Sigmoid colon (tissue), 7 donors: ENCODE measurements at places on chromosomes 5 and 9. TPM values are rescaled to one million over a fixed set of nuclear protein-coding genes. Genes with fewer than 3 reads are reported as not detected.
A peak's percentile ranks its signal among the peaks of the same experiment; 100 is the strongest.

- no peaks in the 10 kb centered on the region for H3K4me1 ChIP-seq
- H3K27me3 ChIP-seq, result no peaks in the 10 kb centered on the region
- no peak overlapping the region for H3K4me3 ChIP-seq
- DNase-seq, result no peak
- H3K36me3 ChIP-seq, result no peaks in the 10 kb centered on the region
- H3K27ac ChIP-seq, result no peak overlapping the region
Observed at GRCh38 chr9:69519470-69520240, 152.5 kb downstream of the APBA1 start.

- no peaks in the 10 kb centered on the region for H3K36me3 ChIP-seq
- no peak overlapping the region for H3K4me3 ChIP-seq
- no peaks in the 10 kb centered on the region for H3K4me1 ChIP-seq
- H3K27ac ChIP-seq, result no peak overlapping the region
- DNase-seq, result no peak
Observed at GRCh38 chr5:137156180-137156579, 342.9 kb downstream of the SPOCK1 start.

SMIM3 gene
- 40.7 TPM for total RNA-seq

AJM1 gene
- total RNA-seq, result 4.3 TPM

TERT gene
- total RNA-seq, result not detected

- no peak for DNase-seq
- peak overlapping the region; percentile 91 for H3K4me3 ChIP-seq
- peak overlapping the region; percentile 94 for H3K27ac ChIP-seq
- H3K36me3 ChIP-seq, result no peaks in the 10 kb centered on the region
Observed at GRCh38 chr9:20619487-20620200, 2.7 kb downstream of the MLLT3 start.

- H3K4me3 ChIP-seq, result no peak overlapping the region
- DNase-seq, result no peak
- H3K4me1 ChIP-seq, result no peaks in the 10 kb centered on the region
- H3K27me3 ChIP-seq, result no peaks in the 10 kb centered on the region
Observed at GRCh38 chr9:93043122-93043521, 15.4 kb upstream of the SUSD3 start.

GRCh38 chr5:10479154-10479721 lies 37.6 kb downstream of the ROPN1L start:
- DNase-seq, result no peak
- H3K27me3 ChIP-seq, result no peaks in the 10 kb centered on the region
- H3K27ac ChIP-seq, result no peak overlapping the region
- no peaks in the 10 kb centered on the region for H3K36me3 ChIP-seq

- H3K27me3 ChIP-seq, result no peaks in the 10 kb centered on the region
- H3K4me1 ChIP-seq, result no peaks in the 10 kb centered on the region
- no peaks in the 10 kb centered on the region for H3K36me3 ChIP-seq
Observed at GRCh38 chr5:147805030-147805454, 22.5 kb upstream of the JAKMIP2 start.

DNA sequence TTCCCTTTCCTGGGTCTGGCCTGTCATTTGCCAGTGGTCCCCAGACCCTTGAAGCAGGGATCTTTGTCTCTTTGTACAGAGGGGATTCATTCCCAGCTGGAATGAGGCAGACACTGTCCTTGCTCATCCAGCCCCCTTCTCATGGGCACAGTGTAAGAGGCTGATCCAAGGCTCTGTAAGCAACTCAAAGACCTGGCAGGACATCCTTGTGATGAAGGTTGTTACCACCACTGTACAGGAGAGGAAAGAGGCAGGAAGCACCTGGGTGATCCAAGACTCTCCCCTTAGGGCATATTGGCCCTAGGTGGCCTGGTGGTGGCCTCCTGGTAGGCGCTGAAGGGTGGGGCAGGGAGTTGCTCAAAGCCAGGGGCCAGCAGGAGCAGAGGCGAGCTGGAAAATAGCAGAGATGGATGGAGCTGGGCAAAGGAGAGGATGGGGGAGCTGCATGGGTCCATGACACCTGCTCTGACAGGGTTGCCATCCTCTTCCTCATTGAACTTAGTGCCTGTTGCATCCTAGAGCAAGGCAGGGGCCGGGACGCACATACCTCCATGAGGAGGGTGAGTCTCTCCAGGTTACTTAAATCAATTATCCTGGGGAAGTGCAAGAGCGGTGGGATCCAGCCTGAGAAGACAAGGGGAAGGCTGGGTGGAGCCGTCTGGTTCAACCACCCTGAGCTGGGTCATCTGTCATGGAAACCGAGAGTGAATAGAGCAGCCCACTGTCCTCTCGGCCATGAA lies 9.8 kb upstream of the GADD45G start:
- no peak overlapping the region for H3K27ac ChIP-seq
- no peak for DNase-seq
- H3K4me3 ChIP-seq, result no peak overlapping the region

GRCh38 chr9:133845440-133845839 lies 107.3 kb upstream of the SARDH start:
- H3K27me3 ChIP-seq, result no peaks in the 10 kb centered on the region
- no peak overlapping the region for H3K27ac ChIP-seq
- H3K36me3 ChIP-seq, result no peaks in the 10 kb centered on the region
- peak; percentile 87 for DNase-seq
- no peaks in the 10 kb centered on the region for H3K4me1 ChIP-seq

GPR150 gene
- not detected for total RNA-seq

- peak overlapping the region; percentile 59 for H3K4me3 ChIP-seq
- DNase-seq, result no peak
- no peaks in the 10 kb centered on the region for H3K4me1 ChIP-seq
- peak overlapping the region; percentile 88 for H3K27ac ChIP-seq
- H3K36me3 ChIP-seq, result no peaks in the 10 kb centered on the region
- H3K27me3 ChIP-seq, result no peaks in the 10 kb centered on the region
Observed at GRCh38 chr9:34456746-34457145, 1.6 kb downstream of the FAM219A start.

PDE6A gene
- not detected for total RNA-seq

- peaks cover 17% of the 10 kb centered on the region for H3K27me3 ChIP-seq
- no peak overlapping the region for H3K27ac ChIP-seq
- no peak overlapping the region for H3K4me3 ChIP-seq
- no peaks in the 10 kb centered on the region for H3K4me1 ChIP-seq
Observed at GRCh38 chr5:141883184-141883891, 5.1 kb upstream of the PCDH1 start.

- H3K36me3 ChIP-seq, result no peaks in the 10 kb centered on the region
- no peaks in the 10 kb centered on the region for H3K27me3 ChIP-seq
- no peak for DNase-seq
- no peak overlapping the region for H3K27ac ChIP-seq
- H3K4me1 ChIP-seq, result no peaks in the 10 kb centered on the region
Observed at GRCh38 chr5:169918228-169918627, 62.1 kb downstream of the INSYN2B start.

- no peak for DNase-seq
- H3K36me3 ChIP-seq, result no peaks in the 10 kb centered on the region
- H3K27ac ChIP-seq, result no peak overlapping the region
- H3K27me3 ChIP-seq, result no peaks in the 10 kb centered on the region
Observed at GRCh38 chr9:115694014-115694413, 459.6 kb upstream of the PAPPA start.

GRCh38 chr5:151208481-151208914 lies 15.4 kb downstream of the CCDC69 start:
- H3K4me3 ChIP-seq, result no peak overlapping the region
- peaks cover 24% of the 10 kb centered on the region for H3K4me1 ChIP-seq
- H3K36me3 ChIP-seq, result peaks cover 4% of the 10 kb centered on the region
- H3K27me3 ChIP-seq, result no peaks in the 10 kb centered on the region
- peak; percentile 73 for DNase-seq

RC3H2 gene
- 49.5 TPM for total RNA-seq

- H3K27ac ChIP-seq, result peak overlapping the region; percentile 92
- peaks cover 19% of the 10 kb centered on the region for H3K4me1 ChIP-seq
- DNase-seq, result no peak
- no peaks in the 10 kb centered on the region for H3K27me3 ChIP-seq
Observed at GRCh38 chr5:149959406-149960236, 937 bp upstream of the SLC26A2 start.

GRCh38 chr9:68523367-68523936 lies 17.2 kb downstream of the TMEM252 start:
- H3K4me3 ChIP-seq, result no peak overlapping the region
- no peaks in the 10 kb centered on the region for H3K4me1 ChIP-seq
- no peaks in the 10 kb centered on the region for H3K36me3 ChIP-seq

DNA sequence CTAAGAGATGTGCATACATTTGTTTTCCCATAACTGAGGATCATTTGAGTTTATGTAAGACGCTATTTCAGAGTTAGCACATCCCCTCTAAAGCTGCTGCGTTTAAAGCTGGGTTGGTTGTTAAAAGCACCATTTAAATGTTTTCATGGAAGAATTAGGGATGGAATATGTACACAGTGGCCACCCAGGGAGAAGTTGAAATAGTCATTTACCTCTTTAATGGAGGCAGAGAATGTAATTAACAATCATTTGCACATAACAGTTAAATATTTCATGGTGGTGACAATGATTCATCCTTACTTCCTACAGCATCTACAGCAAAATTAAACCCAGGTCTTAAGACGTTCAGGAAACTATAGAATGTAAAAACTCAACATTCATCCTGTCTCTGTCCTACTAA lies 100.3 kb downstream of the KIF4B start:
- H3K36me3 ChIP-seq, result no peaks in the 10 kb centered on the region
- no peaks in the 10 kb centered on the region for H3K27me3 ChIP-seq
- DNase-seq, result no peak
- no peak overlapping the region for H3K4me3 ChIP-seq
- H3K27ac ChIP-seq, result no peak overlapping the region
- H3K4me1 ChIP-seq, result no peaks in the 10 kb centered on the region

CATSPER3 gene
- not detected for total RNA-seq

PCA3 gene
- total RNA-seq, result 0.28 TPM
